ENCODE measurements at places on chromosomes 6 and 20.

DNA sequence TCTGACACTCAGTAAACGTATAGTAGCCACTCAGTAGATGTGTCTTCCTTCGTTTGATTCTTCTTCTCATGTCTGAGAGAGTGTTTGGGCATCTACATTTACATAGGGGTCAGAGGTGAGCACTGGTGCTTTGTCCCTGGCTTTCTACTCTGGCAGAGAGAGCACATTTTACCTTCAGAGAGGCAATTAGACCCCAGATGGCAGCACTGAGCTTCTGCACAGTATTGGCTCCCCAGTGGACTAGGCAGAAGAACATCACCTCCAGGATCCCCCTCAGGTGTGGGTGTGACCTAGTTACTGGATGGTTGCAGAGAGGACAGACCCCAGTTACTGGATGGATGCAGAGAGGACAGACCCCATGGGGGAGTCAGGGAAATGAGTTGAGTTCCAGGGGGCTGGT, 327.2 kb downstream of the DHX35 start:
- DNase-seq = no peak

- DNase-seq = no peak
These were observed 219.0 kb downstream of the NKAIN2 start for GRCh38 chr6:124022641-124023040.

DNA sequence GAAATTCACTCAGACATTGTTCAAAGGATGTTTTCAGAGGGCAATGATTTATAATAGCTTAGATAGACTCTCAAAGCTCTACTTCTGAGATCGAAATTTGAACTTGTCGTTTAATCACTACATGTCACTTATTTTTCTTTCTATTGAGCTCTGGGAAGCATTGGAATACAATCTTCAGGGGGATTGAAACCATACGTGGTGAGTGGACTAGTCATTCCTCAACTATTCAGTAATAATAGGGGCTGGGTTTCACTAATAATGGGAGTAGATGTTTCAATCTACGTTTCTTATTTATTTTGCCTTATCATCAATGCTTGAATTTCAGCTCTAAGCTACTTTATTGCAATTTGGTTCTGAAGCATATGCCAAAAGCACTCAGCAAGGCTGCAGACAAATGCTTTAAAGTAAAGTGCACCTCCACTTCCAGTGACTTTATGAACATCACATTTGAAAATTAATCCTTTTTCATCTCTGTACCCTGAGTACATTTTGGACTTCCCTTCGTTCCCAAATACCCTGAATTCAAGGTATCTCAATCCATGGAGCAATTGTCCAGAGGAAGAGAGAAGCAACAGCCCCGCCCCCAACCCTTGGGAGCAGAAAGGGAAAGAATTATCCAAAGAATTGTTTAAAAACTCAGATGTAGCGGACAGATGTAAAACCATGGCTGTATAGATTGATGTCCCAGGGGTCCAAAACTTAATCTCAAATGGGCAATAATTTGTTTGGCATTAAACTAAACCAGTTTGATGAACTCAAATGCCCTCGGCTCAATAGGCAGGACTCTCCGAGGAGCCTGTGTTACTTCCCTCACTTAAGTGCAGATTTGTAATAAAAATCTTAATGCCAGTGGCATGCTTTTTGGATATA, 68.1 kb downstream of the HFE start:
- DNase-seq = peak; percentile 56

DNA sequence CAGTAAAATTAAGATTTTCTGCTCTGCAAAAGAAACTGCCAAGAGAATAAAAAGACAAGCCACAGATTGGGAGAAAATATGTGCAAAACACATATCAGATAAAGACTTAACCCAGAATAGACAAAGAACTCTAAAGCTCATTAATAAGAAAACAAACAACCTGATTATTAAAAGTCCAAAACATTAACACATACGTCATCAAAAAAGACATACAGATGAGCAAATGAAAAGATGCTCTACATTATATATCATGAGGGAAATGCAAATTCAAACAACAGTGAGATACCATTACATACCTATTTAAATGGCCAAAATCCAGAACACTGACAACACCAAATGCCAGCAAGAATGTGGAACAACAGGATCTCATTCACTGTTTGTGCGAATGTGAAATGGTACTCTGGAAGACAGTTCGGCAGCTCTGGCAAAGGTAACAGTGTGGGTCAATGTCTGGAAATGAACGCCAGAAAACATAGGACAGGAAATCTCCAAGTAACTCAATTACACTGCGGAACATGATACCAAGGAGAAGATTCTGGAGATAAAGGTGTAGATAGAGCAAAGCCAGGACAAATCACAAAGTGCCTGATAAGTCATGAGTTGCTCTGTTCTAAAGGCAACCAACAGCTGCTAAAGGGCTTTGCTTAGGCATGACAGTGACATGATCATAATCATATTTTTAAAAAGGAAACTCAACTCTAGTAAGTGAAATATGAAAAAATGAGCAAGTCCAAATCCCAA, 96.8 kb downstream of the PDE10A start:
- no peak for DNase-seq

DNA sequence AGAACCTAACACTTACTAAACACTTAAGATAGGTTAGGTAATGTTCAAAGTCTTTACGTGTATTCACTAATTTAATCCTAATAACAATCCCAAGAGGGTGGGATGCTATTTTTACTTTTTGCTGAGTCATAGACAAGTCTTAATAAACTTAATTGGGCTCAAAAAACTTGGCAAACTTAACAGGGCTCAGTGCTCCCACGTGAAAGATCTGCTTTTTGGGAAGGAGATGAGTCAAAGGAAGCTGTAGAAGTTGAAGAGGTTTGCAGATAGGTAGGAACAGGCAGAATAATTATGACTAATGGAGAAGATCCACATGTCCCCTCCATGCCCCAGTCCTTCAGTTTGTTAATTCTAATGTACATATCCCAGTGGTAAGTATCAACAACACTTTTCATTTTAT, 44.5 kb upstream of the STMND1 start:
- DNase-seq = no peak

GRCh38 chr6:18390476-18390875, 3.3 kb downstream of the RNF144B start:
- no peak for DNase-seq

GRCh38 chr20:44963325-44964215, 2.7 kb upstream of the STK4 start:
- DNase-seq = no peak

GRCh38 chr20:14583413-14583812, 246.0 kb upstream of the FLRT3 start:
- no peak for DNase-seq

GRCh38 chr6:30612687-30613248, 4.3 kb downstream of the PPP1R10 start:
- DNase-seq = peak; percentile 19

DNA sequence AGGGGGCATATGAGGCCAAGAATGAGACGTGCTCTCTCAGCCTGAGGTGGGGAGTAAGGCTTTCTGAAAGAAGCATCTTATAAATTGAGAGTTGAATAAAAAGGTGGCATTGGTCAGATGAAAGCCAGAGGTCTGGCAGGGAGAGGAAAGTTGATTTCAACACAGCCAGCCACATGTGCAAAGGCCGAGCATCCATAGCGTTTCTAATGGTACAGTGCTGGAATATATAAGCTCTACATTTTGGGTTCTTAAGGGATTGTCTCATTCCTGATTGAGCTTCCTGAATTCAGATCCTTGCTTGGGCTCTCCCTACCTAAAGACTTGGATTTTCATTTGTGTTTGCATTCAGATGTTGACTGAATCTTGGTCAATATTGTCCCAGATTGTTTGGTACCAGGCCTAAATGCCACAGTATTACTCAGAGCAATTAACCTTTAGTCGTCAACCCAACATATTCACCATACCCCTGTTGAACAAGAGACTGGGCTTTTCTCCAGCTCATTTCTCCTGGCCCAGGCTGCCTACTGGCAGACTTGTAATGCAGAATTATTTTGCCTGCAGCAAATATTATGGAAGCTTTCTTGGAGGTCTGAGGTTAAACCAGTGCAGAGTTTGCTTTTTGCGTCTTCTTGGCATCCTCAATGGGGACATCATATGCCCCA, 14.5 kb upstream of the BCAS1 start:
- DNase-seq = no peak

DNA sequence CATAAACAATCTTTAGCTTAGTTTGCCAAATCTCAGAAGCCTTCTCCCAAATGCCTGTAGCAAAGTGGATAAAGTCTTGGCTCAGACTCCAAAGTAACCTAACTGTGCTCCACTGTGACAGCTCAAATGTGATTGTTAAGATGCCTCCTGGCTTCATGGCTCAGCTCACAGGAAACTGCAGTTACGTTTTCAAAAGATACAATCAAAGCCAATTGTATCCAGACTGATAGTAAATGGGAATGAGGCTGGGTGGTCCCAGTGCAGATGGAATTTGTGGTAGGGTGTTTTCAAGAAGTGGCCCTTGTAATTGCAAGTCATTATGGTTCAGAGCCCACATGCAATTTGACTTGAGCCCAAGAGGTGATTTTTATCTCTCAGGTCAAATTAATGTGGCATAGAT, 151.2 kb upstream of the TAB2 start:
- DNase-seq = no peak

- DNase-seq = peak; percentile 72
These were observed 56.6 kb downstream of the E2F3 start for GRCh38 chr6:20458027-20458894.

DNA sequence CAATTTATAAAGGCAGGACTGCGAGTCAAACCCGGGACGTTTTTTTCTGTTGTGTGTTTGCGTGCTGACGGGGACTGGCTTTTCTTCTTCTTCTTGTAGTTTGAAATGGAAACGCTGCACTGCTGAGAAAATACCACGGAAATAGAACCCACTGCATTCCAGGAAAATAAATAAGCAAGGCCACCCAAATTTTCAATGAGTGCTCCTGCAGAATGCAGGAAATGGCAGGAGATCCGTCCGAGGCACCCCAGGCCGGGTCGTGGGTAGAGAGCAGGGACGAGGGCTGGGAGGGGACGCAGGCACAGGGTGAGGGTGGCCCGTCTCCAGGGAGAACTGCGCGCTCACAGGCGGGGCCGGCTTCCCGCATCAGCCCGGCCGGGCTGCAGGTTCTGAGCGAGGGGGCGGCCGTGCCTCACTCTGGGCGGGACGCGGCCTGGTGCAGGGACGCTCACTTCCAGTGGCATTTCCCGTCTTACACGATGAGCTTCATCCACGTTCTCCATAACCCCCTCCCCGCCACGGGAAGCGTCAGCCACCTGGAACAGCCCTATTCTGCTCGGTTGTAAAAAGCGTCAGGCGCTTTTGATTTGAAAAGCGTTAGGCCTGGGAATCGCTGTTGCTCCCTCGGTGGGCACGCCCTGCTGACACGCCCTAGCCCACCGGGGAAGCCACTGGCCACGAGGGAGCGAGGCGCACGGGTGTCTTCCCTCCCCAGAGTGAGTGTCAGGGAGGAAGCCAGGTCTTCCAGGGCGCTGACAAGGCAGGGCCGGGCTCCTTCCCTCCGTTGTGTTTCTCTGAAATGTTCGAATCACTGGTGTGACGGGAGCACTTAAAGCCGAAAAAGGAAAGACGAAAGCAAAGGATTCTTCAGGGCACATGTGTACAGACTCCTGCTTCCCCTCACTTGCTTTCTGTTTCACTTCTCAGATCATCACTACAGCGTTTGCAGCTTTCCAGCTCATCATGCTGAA, 17.9 kb upstream of the EXOC2 start:
- DNase-seq = no peak

DNA sequence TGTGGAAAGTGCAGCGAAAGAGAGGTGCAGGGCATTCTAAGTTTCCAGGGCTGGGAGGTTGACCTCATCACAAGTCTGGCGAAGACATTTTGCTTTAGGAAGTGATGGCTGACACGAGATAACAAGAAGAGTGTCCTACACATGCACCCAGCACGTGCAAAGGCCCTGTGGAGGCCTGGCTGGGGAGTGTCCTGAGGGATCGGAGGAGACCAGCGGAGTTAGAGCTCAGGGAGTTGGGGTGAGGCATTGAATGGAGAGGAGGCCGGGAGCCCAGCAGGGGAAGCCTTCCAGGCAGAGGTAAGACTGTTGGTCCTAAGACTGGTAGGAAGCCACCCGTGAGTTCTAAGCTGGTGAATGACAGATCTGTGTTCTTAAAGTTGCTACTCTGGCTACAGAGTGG, 58.4 kb downstream of the PPP1R14C start:
- no peak for DNase-seq

GRCh38 chr6:122702841-122703240, 76.7 kb upstream of the FABP7 start:
- DNase-seq = no peak

- no peak for DNase-seq
These were observed 77.7 kb upstream of the CLDN20 start for GRCh38 chr6:155186052-155186658.

GRCh38 chr6:105251689-105252088, 71.9 kb upstream of the POPDC3 start:
- DNase-seq = no peak

DNA sequence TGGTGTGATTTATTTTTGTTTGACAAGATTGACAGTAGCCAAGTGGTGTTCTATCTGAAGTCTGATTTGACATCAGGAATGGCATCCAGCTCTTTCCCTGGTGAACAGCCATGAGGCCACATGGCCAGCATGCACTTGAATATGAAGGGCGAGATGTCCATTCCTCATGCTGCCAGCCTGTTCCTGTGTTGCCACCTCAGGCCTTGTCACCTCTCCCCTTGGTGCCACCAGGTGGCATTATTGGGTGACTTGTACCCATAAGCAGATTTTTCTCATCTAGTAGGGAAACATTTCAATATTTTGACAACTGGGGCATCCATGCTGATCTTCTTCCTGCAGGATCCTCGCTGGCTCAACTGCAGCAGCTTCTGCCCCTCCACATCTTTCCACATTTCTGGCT, 199.1 kb downstream of the ERMARD start:
- no peak for DNase-seq

- DNase-seq = no peak
These were observed 71.4 kb upstream of the MLN start for GRCh38 chr6:33875141-33875581.

- DNase-seq = no peak
These were observed 28.4 kb upstream of the BTN3A2 start for GRCh38 chr6:26336355-26337198.

DNA sequence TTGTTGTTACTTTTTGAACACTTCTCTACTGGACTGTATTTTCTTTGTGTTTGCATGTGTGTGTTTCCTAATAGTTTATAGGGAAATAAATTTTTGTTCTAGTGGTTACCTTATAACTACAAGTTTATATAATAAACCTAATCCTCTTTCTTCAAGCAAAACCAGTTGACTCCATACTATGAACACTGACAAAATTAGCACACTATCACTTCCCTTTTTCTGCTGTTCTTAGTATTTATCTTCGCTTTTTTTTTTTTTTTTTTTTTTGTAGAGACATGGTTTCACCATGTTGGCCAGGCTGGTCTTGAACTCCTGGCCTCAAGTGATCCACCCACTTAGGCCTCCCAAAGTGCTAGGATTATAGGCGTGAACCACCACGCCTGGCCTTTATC, 25.0 kb upstream of the C6orf62 start:
- DNase-seq = no peak

DNA sequence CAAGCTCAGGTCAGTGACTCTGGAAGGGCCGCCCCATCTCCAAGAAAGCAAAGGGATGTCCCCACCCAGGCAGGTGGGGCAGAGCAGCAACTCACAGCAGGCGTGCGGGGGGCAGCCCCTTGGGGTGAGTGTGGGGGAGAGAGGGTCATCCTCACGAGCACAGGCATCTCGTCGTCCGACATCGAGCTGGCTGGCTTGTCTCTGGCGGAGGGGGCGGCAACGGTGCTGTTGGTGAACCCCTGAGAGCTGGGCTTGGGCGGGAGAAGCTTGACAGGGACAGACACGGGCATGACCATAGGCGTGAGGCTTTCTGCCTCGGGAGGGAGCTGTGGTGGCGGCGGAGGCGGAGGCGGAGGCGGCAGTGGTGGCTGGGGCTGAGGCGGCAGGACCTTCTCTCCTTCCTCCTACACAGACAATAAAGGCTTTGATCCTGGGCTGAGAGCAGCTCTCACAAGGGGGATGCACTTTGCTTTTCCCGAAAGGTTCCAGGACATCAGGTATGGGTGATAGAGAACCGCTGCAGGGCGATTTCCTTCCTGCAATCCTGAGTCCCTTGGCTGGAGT, 45.6 kb upstream of the MRPS10 start:
- DNase-seq = no peak

Data from hematopoietic multipotent progenitor cell treated with erythropoietin and hydrocortisone succinate and interleukin-3 and kit ligand, for 17 days (in vitro differentiated cells).